ENCODE measurements at places on chromosomes 2 and 18. TPM values are rescaled to one million over a fixed set of nuclear protein-coding genes. Genes with fewer than 3 reads are reported as not detected.

Gene CDCA7
- 89.0 TPM for total RNA-seq

Gene RAB6D
- total RNA-seq: not detected

Gene KIF5C
- 16.2 TPM for total RNA-seq

Gene POTEI
- not detected for total RNA-seq

Gene PNPT1
- total RNA-seq: 73.9 TPM

Gene ADD2
- total RNA-seq: 0.45 TPM

Gene ACMSD
- total RNA-seq: not detected

Gene GPR39
- not detected for total RNA-seq

Gene WNT6
- not detected for total RNA-seq

Gene SLC30A3
- total RNA-seq: 0.47 TPM

Gene MAPK4
- not detected for total RNA-seq

Gene STK17B
- 511 TPM for total RNA-seq

Gene PARD3B
- total RNA-seq: 0.16 TPM

Gene IL36B
- not detected for total RNA-seq

Gene CABYR
- 0.76 TPM for total RNA-seq

Gene CD8A
- 756 TPM for total RNA-seq

Gene GPR55
- total RNA-seq: 42.1 TPM

Gene TMEM127
- 36.9 TPM for total RNA-seq

Gene TUBA3E
- total RNA-seq: not detected

Gene TRIM43
- not detected for total RNA-seq

Gene MARCHF7
- 80.7 TPM for total RNA-seq

Gene LDLRAD4
- 33.9 TPM for total RNA-seq

Gene ABCG8
- total RNA-seq: not detected

Gene UGT1A4
- total RNA-seq: not detected

Gene EVX2
- total RNA-seq: not detected

Gene ERICH2
- total RNA-seq: not detected

Gene REG3G
- total RNA-seq: not detected

Gene BUB1
- 153 TPM for total RNA-seq

Gene CNPPD1
- total RNA-seq: 72.0 TPM

Gene CNDP2
- total RNA-seq: 141 TPM

Gene ALLC
- not detected for total RNA-seq

Gene GKN2
- not detected for total RNA-seq

Gene WDFY1
- total RNA-seq: 29.2 TPM

Gene B3GNT7
- total RNA-seq: 0.49 TPM

Gene CHRNA1
- not detected for total RNA-seq

Gene TOGARAM2
- total RNA-seq: 23.9 TPM

Gene CLASP1
- 62.3 TPM for total RNA-seq

Gene MROH2A
- not detected for total RNA-seq

Gene ZAP70
- 338 TPM for total RNA-seq

Gene BCL2L11
- 11.9 TPM for total RNA-seq

Gene NDC80
- total RNA-seq: 101 TPM

Gene AFF3
- total RNA-seq: 0.55 TPM

Gene LIPG
- total RNA-seq: 0.16 TPM

Gene LYG2
- not detected for total RNA-seq

Gene GDF7
- not detected for total RNA-seq

Gene GPR35
- total RNA-seq: 35.4 TPM

Gene FKBP1B
- 5.5 TPM for total RNA-seq

Gene RSAD2
- 83.0 TPM for total RNA-seq

Gene SCLY
- 53.8 TPM for total RNA-seq

Gene VAPA
- 107 TPM for total RNA-seq

Gene HDHD2
- 32.6 TPM for total RNA-seq

Gene CXCR4
- total RNA-seq: 133 TPM

Gene GPR155
- 7.1 TPM for total RNA-seq

Gene STK25
- total RNA-seq: 108 TPM

Gene NAT8
- total RNA-seq: not detected

Gene PID1
- total RNA-seq: not detected

Gene GKN1
- not detected for total RNA-seq

Gene CYS1
- not detected for total RNA-seq
